ENCODE measurements at places on chromosomes 1 and 21.

- no peak for DNase-seq
These were observed 3.5 kb downstream of the MEX3A start for GRCh38 chr1:156078728-156079127.

- no peak for DNase-seq
These were observed 3.8 kb downstream of the B4GALT2 start for GRCh38 chr1:43982808-43983207.

DNA sequence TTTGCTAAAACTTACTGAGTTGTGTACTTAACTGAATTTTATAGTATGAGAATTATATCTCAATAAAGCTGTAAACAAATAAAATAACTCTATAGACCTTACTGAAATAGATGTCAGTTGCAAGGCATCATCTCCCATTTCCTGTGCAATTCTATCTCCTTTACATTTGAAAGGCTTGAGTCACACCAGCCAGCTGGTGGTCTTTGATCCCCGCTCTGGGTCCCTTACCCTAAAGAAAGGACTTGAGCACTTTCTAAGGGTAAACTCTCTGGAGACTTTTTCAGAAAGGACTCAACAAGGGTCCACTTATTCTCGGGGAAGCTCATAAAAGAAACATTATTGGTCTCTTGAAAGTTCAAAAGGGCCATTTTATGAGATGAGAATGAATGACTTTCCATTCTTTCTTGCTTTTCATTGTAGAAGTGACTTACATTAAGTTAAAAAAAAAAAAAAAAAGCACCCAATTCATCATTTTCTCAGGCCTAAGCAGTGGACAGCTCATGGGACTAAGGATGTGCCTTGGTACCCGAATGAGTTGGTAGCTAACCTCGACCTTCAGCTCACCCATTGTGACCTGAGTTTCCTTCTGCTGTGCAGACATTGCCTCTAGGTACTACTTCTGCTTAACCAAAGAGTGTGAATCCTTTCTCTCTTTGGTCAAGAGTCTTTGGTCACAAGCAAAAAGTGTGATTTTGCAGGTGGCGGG is 147.0 kb upstream of the COA6 start:
- no peak for DNase-seq

DNA sequence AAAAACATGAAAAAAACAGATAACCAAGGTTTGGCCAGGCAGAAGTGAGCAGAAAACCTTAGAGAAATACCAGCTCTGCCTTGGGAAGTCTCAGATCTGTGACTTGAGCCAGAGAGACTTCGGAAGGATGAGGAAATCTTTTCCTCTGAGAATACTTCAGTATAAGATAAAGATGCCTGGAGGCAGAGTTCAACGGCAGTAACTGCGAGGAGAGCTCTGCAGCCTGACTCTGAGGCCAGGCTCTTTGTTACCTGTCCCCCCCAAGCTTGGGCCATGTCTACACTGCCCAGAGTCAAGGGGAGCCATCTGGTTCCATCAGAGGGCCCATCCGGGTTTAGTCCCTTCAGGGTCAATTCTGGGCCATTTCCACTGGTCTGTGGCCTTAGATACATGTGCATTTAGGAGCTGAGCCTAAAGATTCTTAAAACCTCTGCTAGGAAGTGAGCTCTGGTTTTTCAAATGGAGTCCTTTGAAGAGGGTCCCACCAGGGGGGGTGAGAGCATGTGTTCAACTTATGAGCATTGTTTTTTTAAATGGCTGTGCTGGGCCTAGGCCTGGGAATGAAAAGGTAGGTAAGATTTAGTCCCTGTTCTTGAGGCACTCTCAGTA is 8.7 kb downstream of the KIRREL1 start:
- DNase-seq = no peak

GRCh38 chr21:43984905-43985689 is 27.0 kb upstream of the TRAPPC10 start:
- DNase-seq = no peak

GRCh38 chr1:116881879-116882520 is 27.7 kb upstream of the PTGFRN start:
- DNase-seq = no peak

DNA sequence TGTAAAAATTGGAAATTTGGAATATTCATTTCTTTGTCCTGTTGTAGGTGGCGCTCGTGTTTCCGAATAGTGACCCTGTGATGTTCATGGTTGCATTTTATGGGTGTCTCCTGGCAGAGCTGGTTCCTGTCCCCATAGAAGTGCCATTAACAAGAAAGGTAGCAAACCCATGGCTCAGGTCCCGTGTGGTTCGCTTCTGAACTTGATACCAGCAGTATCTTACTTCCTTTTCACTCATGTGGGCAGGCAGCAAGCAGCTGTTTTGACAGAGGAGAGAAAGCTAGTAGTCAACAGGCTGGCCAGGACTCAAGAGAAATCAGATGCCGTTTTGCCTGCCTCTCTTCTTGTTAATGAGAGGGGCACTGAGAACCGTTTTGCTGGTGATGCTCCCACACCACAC is 72.8 kb downstream of the S100B start:
- no peak for DNase-seq

GRCh38 chr1:9877962-9878361 is 32.1 kb downstream of the CTNNBIP1 start:
- no peak for DNase-seq

DNA sequence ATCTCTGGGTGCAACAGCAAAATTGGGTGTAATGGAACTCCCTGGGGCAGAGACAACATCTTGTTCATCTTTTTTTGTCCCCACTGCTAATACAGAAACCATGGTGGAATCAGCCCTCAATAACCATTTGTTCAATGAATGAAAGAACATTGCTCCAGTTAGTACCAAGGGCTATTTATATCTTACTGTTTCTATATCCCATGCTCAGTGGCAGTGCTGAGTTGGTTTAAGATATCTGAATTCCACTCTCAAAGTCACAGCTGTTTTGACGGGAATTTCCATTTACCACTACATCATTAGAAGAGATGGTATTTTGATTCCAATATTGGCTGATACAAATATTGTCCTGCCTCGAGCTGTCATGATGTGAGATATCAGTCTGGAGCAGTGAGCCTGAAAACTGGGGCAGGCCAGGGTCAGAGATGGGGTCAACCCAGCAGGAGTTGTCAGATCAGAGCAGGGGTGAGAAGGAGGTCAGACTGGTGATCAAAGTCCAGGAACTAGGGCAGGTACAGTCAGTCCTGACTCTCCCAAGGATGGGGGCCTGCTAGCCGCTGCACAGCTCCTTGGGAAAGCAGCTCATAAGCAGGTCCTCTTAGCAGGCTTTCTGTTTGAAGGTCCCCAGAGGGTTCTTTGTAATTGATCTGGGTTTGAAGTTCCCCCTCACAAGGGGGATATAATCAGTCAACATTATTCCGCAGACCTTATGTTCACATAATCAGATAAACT is 5.8 kb upstream of the PHC2 start:
- DNase-seq = no peak

Measured in cerebellar nuclear complex (tissue), 1 donor.